ENCODE measurements at places on chromosomes 3 and 15.

DNA sequence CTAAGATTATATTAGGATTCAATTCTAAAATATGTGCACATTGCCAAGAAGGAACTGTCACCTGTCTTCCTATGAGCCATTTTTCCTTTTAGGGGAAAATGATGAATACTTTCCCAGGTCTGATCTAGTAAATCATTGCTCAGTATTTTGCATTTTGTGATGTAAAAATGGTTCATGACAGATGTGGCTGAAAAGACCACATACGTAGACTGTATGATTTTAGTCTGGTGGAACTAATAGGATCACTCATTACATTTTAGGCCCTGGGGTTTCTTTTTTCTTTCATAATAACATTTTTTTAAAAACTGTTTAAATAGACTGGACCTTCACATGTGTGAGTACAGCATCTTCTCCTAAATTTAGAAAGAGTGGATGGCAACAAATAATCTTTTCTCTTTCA is 201.7 kb upstream of the MLF1 start:
- H3K27ac ChIP-seq, result no peak overlapping the region
- H3K36me3 ChIP-seq, result no peaks in the 10 kb centered on the region
- H3K4me1 ChIP-seq, result 0 out of 2 replicates have a peak, but pooled peaks cover 7% of the 10 kb centered on the region
- H3K27me3 ChIP-seq, result no peaks in the 10 kb centered on the region
- no peak for DNase-seq
- no peak overlapping the region for H3K4me3 ChIP-seq

DNA sequence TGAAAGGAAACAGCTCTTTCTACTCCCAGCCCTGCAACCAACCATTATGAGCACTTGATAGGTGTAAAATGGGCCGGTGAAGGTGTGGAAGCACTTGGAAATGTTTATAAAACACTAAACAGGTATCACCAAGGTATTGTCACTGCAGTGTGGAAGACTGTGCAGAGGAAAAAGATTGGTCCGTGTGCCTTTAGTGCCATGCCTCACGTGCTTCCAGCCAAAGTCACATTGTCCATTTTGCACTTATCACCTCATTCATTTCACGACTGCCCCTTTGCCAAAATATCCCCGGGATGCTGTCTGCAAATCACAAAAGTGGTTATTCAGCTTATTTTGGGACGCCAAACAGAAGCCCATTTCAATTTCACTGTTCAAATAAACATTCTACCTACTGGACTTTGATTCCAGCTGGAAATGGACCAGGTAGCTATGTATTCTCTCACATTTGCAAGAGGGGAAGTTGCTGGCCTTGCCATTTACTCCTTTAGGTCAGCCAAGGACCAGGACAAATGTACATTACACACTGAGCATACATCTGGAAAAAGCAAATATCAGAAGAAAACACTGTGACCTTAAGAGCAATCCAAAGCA is 58.4 kb downstream of the ARRDC4 start:
- H3K27ac ChIP-seq, result no peak overlapping the region
- H3K4me1 ChIP-seq, result no peaks in the 10 kb centered on the region
- H3K4me3 ChIP-seq, result no peak overlapping the region
- H3K36me3 ChIP-seq, result no peaks in the 10 kb centered on the region

DNA sequence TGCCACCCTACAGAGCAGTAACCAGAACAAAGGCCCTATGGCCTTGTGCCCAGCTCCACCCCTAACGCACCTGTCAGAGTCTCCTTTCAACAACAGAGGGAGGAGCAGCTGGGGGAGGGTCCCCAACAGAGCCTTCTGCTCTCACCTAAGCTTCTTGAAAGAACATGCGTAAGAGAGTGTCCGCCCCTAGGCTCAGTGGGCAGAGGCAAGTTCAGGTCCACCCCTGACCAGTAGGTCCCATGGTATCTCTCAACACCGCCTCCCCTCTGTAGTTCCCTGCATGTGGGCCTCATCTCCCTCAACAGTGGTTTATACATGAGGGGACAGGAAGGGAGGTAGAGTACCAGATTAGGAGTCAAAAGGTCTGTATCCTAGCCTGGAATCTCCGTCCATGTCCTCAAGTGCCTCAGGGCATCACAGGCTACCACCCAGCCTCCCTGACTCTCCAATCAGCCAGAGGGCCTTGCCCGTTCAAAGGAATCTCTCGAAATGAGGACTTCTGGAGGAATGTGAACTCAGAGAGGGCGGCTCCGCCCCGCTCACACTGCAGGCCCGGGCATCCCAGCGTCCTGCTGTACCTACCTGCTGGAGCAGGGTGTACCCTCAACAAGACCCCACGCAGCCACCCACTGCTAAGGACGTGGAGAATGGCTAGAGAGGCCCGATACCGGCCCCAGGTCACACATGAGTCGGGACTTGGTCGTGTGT is 680 bp downstream of the POC1A start:
- H3K36me3 ChIP-seq, result peaks cover 5% of the 10 kb centered on the region
- peak; percentile 77 for DNase-seq
- peak overlapping the region; percentile 88 for H3K4me3 ChIP-seq
- peaks cover 11% of the 10 kb centered on the region for H3K4me1 ChIP-seq

DNA sequence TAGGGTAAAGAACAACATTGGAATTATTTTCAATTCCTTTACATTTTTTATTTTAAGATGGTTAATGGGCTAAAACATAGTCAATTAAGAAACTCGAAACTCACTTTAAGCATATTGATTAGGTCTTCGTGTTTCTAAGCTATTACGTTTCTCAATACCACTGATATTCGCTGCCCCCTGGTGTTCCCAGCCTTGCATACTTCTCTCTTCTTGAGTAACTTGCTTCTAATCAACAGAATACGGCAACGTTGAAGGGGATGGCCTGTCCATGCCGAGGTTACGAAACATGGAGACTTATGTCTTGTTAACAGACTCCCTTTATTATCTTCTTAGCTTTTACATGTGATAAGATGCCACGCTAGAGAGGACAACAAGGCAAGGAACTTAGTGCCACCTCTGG is 43.6 kb downstream of the ROBO1 start:
- no peak for DNase-seq
- no peak overlapping the region for H3K27ac ChIP-seq
- H3K36me3 ChIP-seq, result no peaks in the 10 kb centered on the region
- no peak overlapping the region for H3K4me3 ChIP-seq

- peak; percentile 74 for DNase-seq
- no peaks in the 10 kb centered on the region for H3K27me3 ChIP-seq
- no peaks in the 10 kb centered on the region for H3K4me1 ChIP-seq
- H3K27ac ChIP-seq, result no peak overlapping the region
These were observed 23.5 kb downstream of the DNAH1 start for GRCh38 chr3:52339612-52340011.

DNA sequence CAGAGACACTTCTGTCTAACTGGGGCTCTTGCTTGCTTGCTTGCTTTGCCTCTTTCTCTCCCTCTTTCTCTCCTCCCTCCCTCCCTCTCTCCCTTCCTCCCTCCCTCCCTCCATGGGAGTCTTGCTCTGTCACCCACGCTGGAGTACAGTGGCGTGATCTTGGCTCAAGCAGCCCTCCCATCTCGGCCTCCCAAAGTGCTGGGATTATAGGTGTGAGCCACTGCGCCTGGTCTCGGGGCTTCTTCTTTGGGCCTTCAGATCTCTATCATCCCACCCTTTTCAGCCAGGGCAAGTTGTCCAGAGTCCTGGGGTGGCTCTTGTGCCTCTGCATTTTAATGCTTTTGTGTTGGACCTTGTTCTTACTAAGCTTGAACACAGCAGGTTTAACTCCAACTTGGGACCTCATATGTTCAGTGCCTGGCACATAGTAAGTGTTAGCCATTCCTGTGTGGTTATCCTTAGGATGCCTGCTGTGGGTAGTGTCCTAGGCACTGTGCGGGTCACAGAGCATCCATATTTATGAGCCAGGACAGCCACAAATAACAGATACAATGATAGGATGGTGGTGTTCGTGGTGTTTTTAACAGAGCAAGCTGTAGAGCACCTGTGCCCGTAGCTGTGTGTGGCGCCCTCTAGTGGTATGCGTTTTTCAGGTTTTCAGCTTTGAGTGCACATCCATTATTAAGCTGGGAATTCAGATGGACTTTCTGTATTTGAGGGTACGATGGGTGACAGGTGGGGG is 75.1 kb downstream of the CCK start:
- peaks cover 7% of the 10 kb centered on the region for H3K36me3 ChIP-seq
- H3K4me1 ChIP-seq, result peaks cover 7% of the 10 kb centered on the region
- H3K27ac ChIP-seq, result peak overlapping the region; percentile 28
- H3K27me3 ChIP-seq, result no peaks in the 10 kb centered on the region

- no peaks in the 10 kb centered on the region for H3K27me3 ChIP-seq
- H3K4me1 ChIP-seq, result no peaks in the 10 kb centered on the region
- DNase-seq, result no peak
- peak overlapping the region; percentile 66 for H3K27ac ChIP-seq
- no peak overlapping the region for H3K4me3 ChIP-seq
- peaks cover 3% of the 10 kb centered on the region for H3K36me3 ChIP-seq
These were observed 16.0 kb downstream of the SEC61A1 start for GRCh38 chr3:128068156-128068620.

DNA sequence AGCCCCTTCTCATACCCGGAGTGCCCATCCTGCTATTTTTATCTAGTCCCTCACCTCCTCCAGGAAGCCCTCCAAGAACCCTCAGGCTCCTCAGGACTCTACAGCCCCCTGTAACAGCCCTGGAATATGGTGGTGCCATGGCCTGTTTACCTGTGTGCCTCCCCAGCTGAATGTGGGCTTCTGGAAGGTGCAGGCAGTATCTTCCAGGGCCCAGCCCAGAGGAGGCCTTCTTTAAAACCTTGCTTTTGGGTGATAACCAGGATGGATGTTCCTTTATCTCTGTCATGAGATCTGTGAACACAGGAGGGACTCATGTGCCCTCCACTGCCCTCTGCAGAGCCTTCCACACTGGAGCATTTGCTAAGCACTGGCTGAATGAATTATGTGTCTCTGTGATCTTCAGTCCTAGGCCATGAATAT is 36.7 kb upstream of the MRPS22 start:
- H3K27me3 ChIP-seq, result no peaks in the 10 kb centered on the region
- DNase-seq, result no peak
- H3K4me3 ChIP-seq, result no peak overlapping the region

- H3K4me1 ChIP-seq, result peaks cover 5% of the 10 kb centered on the region
- peak; percentile 49 for DNase-seq
- H3K4me3 ChIP-seq, result peak overlapping the region; percentile 89
These were observed 835 bp downstream of the MEIS2 start for GRCh38 chr15:37099319-37100108.

DNA sequence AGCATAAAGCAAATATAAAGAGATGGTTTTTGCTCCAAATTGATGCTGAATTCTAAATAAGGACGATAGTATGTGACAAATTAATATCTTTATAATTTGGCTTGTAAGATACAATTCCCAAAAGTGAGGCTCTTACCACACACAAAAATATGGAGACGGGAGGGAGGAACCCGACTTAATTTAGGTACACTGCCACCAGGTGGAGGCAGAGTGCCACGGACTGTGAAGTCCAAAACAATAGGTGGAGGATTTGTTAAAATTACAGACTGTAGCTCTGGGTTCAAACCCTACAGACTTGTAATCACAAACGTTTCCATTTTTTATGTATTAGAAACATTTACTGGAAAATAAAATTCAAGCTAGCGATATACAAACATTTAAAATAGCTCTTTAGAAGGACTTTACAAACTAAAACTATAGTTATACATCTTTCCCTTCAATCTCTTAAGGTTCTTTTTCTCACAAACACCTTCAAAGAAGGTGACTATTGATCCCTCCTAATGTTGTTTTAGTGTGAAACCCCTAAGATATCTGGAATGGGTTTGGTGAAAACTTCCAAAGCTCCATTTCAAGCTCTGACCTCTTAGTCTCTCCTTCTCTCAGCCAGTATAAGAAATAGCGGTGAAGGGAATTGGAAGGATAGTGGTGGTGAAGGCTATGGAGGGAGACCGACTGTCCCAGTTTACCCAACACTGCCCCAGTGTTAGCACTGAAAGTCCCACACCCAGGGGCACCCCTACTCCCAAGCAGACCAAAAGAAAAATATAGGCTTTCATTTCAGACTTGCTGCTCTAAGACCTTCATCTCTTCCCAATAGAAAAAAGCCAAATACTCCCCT is 89.7 kb downstream of the AQP9 start:
- no peaks in the 10 kb centered on the region for H3K36me3 ChIP-seq
- no peak overlapping the region for H3K27ac ChIP-seq
- peaks cover 5% of the 10 kb centered on the region for H3K4me1 ChIP-seq

Data from Caco-2 (cell line).